NCI-H1417 treated with DMSO at 0.1 percent for 48 hours (cell line): ENCODE measurements at places on chromosomes 1 and 21.

- no peak for DNase-seq
Measured at GRCh38 chr1:62746086-62746808, 37.7 kb upstream of the ATG4C start.

DNA sequence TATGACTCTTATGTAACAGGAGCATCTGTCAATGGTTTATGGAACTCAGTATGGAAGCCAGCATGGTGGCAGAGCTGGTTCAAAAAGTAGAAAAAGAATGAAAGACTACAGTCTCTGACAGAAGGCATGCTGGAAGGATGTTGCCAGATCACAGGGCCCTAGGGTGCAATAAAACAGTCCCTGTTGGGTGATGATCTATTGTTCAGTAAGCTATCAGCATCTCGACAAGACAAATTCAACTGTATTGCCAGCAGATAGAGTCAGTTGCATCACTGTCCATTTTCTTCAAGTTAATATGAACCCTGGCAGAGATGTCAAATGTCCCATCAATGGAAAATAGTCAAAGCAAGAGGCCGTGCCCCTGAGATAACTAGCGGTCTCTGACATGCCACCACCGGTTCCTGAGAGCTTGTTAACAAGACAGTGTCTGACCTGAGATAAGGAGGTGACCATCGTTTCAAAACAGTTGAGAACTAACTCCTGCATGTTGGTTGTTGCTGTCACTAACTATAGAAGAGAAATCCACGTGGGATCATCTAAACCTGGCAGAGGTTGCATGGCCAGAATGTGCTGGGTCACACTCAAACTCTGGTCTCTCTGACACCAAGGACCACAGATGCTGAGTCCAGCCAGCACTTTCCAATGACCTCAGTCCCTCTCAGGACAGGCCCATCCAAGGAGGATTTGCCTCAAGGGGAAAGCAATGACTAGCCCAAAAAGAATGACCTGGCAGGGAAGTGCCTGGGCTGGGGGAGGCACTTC lies 125.9 kb downstream of the RIPK4 start:
- DNase-seq: no peak

- DNase-seq: no peak
Measured at GRCh38 chr1:30523055-30524020, 200.0 kb downstream of the MATN1 start.

DNA sequence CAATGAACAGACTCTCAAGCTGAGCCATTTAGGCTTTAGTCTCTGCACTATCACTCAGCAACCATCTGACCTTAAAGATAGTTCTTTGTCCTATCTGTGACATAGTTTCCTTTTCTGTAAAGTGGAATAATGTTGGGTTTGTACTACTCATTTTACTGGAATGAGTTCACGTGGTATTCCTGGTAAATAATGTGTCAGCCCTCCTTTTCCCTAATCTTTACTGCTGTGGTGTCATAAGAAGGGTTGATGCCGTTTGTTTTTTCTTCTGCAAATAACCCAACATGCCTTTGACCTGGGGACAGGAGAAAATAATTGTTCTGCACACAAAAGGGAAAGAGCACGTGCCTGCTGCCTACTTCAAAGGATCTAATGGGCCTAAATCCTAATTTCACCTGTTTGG lies 297.8 kb downstream of the BRINP3 start:
- no peak for DNase-seq

- DNase-seq: no peak
Measured at GRCh38 chr1:206700445-206701036, 15.8 kb downstream of the MAPKAPK2 start.

GRCh38 chr1:228990906-228991569 lies 255.8 kb downstream of the RHOU start:
- DNase-seq: no peak

- DNase-seq: no peak
Measured at GRCh38 chr1:155075535-155075934, 3.1 kb upstream of the EFNA3 start.

DNA sequence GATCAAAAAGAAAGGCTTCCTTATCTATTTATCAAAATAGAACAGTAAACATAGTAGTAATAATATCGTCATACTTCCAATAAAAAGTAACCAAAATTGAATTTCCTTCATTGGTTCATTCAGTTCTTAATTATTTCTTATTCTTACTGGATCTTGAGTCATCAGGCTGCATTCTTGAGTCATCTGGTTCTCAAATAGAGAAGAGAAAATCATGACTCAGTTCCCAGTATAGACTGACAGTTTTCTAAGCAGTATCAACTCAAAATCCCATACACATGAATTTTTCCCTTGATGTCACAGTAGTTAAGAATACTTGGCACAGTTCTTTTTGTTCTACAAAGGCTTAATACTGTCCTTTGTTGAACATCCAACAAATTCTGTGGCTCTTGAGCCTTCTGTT lies 626.9 kb upstream of the ADGRL4 start:
- no peak for DNase-seq

- no peak for DNase-seq
Measured at GRCh38 chr21:36349315-36349714, 29.3 kb downstream of the MORC3 start.

DNA sequence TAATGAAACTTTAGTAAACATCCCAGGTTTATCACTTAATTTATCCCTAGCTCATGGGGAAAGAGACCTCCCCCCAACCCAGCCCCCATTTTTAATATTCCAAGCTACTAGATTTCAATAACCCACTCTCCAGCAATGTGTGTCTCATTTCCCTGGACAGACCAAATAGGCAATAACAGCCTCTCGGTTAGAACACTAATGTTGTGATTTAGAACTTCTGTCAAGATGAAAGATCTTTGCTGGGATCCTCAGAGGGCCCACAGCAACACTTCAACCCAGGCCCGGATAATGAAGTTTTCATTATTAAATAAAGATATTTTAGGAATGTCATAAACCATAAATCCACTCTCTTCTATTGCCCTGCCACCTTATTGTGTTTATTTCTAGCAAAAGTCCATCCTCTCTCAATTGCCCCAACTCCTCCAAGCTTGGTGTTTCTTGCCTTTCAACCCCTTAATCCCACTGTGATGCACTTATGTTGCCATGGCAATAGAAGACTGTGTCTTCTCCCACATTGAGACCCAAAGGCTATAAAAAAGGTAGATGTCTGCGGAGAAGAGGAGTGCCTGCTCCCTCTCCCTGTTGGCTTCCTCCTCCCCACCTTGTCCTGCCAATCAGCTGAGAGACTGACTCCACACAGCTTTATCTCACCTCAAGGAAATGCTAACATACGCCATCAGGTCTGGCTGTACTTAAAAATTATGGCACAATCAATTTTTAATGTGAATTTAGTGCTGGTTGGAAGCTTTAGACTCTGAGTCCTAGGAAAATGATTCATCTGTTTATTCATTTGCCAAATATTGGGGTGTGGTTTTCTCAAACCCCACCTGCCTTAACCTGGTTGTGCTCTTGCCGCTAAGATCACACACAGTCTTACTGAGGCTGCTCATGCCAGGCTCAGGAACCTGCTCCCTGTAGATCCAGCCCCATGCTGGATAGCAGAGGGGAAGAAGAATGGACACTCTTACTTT lies 258.3 kb upstream of the CAMK1G start:
- DNase-seq: no peak

DNA sequence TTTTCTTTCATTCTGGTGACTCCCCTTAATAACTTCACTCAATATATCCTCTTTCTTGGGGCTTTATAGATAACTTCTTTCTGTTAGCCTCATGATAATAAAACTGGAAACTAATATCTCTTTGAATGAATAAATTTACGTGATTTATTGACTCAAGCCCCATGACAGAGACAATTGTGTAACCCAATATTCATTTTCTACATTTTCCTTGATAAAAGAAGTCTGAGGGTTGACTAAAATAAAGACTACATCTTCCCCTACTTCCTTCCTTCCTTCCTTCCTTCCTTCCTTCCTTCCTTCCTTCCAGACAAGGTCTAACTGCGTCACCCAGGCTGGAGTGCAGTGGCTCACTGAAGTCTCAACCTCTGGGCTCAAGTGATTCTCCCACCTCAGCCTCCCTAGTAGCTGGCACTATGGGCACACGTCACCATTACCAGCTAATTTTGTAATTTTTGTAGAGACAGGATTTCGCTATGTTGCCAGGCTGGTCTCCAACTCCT lies 85.1 kb downstream of the CYYR1 start:
- no peak for DNase-seq

DNA sequence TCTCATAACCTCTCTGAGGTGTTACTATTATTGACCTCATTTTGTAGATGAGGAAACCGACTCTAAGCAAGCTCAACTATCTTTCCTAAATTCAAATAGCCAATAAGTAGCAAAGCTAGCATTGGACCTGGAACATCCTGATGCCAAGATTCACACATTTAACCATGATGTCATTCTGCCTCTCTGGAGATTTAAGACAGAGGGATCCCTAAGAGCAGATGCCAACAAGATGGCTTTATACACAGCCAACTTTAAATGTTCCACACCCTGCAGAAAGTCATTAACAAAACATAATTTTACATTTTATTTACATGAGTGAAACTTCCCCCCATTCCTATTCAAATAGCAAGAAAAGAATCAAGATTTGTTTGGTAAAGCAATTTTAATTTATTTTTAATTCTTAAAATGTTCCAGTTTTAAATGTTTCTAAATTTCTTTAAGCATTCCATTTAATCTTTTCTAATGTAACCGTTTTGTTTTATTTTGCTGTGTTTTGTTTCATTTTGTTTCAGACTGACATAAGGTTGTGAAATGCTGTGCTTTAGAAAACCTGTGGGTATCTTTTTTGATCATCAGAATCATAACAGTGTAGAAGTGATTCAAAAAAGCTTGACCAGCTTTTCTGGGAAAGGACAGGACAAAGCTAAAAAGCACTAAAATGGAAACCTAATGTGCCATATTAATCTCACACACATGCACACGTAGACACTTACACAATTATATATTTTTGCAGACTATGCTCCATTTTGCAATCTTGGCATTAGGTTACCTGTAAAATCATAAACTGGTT lies 7.6 kb upstream of the VAV3 start:
- DNase-seq: no peak
